Activated CD4-positive, alpha-beta T cell treated with anti-CD3 and anti-CD28 coated beads, Interleukin-2, amount 50 U/mL, for 48 hours (primary cell): ENCODE measurements at places on chromosomes 11 and 22.

- DNase-seq: no peak
Measured at GRCh38 chr22:43889201-43889859, 2.5 kb downstream of the PNPLA5 start.

DNA sequence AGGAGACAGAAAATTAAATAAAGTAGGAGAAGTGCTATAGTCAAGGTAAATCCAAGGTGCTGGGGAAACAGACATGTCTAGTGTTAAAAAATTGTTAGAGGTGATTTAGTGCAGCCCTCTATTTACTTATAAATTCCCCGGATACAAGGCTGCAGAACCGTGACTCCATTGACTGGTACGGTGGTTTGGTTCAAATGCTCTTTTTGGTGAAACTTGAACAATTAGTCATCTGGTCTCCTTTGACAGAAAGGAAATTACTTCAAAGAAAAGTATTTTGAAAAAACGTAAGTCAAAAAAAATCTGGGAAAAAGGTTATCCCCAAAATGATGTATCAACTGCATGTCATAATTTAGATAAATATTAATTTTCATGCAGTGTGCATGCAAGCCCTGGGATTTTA lies 399.2 kb downstream of the CNTN5 start:
- no peak for DNase-seq

- no peak for DNase-seq
Measured at GRCh38 chr22:26170112-26170492, 840 bp downstream of the SEZ6L start.

GRCh38 chr11:28696591-28696990 lies 588.4 kb downstream of the METTL15 start:
- DNase-seq: no peak
